ENCODE measurements at places on chromosomes 5 and 9.

- no peak for DNase-seq
Observed at GRCh38 chr9:72092820-72093219, 32.4 kb upstream of the C9orf57 start.

GRCh38 chr5:66582499-66583165 lies 13.6 kb upstream of the MAST4 start:
- DNase-seq, result no peak

- peak; percentile 57 for DNase-seq
Observed at GRCh38 chr5:151020304-151021110, at the start of gene GPX3. Gene GPX3, plus strand, starts transcription at chr5:151020591. Its CDS starts 64 bp downstream, at chr5:151020655.

DNA sequence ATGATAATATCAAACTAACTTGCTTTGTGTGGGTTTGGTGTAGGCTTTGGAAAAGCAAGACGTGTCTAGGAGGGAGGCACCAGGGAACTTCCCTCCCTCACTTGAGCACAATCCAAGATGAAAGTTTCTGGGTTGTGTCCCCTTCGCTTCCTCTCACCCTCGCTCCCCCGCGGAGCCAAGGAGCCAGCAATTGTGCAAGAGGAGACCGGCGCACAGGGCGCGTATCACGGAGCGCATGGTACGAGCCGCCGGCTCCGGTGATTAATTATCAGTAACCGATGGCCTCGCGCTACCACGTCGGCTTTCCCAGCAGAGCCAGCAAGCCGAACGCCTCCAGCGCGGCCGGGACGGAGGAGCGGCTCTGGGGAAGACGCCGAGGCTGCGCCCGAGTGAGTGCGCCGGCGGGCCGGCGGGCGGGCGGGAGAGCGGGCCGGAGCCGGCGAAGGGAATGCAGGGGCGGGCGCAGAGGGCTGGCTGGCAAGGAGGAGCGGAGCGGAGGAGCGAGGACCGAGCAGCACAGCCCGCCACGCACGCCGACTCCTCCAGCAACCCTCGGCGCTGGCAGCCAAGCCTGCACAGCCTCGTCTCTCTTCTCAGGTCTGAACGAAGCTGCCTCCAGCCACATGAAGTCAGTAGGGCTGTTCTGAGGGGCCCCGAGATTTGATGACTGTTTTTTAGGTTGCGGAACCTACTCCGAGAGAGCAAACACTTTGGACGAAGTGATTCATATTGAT lies 143.6 kb downstream of the BNC2 start:
- peak; percentile 35 for DNase-seq

DNA sequence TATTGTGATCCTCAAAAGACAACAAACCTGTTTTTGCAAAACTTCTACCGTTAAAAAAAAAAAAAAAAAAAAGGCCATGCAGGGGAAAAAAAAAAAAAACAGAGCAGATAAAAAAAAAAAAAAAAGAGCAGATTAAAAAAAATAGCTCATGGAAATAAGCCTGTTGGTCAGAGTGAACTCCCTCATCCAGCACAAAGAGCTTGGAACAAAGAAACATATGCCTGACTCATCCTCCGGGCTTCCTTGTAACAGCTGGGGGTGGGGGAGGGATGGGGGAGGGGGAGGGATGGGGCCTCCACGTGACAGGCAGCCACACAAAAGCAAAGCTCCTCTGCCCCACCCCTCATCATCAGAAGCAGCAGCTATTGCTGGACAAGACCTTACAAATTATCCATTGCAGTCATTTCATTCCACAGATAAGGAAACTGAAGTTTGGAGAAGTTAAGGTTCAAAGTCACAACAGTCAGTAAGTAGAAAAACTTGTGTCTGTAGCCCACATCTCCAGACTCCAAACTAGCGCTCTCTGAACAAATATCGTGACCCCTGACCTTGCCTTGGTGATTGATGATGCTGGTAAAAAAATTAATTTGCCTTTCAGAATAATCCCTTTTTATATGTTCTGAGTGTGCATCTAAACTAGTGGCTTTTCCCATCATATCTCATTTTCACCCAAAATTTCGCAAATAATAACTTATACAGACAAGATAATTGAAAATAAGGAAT lies 38.9 kb downstream of the SLC35D2 start:
- peak; percentile 69 for DNase-seq

GRCh38 chr9:134814598-134815215 lies 65.9 kb upstream of the FCN2 start:
- DNase-seq, result no peak

GRCh38 chr5:167819406-167819805 lies 472.0 kb upstream of the WWC1 start:
- no peak for DNase-seq

DNA sequence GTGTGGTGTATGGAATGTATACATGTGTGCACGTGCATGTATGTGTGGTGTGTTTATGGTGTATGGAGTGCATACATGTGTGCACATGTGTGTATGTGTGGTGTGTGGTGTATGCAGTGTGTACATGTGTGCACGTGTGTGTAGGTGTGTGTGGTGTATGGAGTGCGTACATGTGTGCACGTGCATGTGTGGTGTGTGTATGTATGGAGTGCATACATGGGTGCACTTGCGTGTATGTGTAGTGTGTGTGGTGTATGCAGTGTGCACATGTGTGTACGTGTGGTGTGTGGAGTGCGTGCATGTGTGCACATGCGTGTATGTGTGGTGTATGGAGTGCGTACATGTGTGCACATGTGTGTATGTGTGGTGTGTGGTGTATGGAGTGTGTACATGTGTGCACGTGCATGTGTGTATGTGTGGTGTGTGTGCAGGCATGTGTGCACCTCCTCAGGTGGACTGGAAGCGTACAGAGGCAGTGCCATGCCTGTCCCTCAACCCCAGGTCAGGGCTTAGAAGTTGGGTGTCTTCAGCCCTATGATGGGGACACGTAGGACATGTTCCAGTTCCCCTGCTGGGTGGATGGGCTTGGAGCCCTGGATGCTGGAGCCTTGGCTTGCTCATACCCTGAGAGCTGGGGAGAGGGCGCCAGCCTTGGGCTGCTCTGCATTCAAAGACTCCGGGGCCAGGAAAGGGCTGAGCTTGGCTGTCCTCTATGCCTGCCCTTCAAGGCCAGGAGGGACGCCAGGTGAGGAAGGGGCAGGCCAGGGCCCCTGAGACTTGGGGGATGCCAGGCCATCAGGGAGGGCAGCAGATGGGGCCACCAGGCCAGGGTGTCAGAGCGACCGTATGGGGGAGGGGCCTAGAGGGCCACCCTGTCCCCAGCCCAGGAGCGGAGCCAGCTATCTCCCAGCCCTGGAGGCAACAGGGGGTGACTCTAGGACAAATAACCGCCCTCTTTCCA lies 12.2 kb downstream of the MYMK start:
- DNase-seq, result no peak

GRCh38 chr5:7364226-7364875 lies 31.6 kb upstream of the ADCY2 start:
- no peak for DNase-seq

- no peak for DNase-seq
Observed at GRCh38 chr5:170482511-170482910, 21.3 kb upstream of the KCNIP1 start.

GRCh38 chr5:127586066-127586770 lies 62.7 kb upstream of the CTXN3 start:
- no peak for DNase-seq

GRCh38 chr5:158911693-158912363 lies 187.9 kb downstream of the EBF1 start:
- no peak for DNase-seq

- peak; percentile 29 for DNase-seq
Observed at GRCh38 chr5:113202746-113203716, 226.4 kb downstream of the DCP2 start.

DNA sequence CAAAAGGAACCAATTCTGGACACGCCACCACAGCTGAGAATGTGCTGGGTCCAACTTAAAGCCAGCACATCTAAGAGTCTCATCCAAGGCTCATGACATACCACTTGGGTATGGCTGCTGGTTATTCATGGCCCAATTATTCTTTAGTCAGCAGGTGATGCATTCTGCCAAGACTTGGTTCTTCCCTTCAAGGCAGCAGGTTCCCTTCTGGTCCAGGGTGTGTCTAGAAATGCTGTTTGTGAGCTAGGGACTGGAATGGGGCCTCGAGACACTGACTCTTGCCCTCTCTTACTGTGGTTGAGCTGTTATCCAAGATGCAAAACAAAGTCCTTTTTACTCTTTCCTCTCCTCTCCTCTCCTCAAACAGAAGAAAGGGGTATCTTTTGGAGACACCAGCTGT lies 522.6 kb downstream of the HINT1 start:
- no peak for DNase-seq

GRCh38 chr5:94433397-94434163 lies 184.8 kb downstream of the KIAA0825 start:
- DNase-seq, result no peak

GRCh38 chr5:67672636-67673035 lies 476.0 kb upstream of the CD180 start:
- no peak for DNase-seq

GRCh38 chr9:130264414-130265350 lies 878 bp upstream of the HMCN2 start:
- DNase-seq, result no peak
